Activated CD8-positive, alpha-beta memory T cell treated with anti-CD3 and anti-CD28 coated beads, Interleukin-2, amount 50 U/mL, for 4 hours (primary cell): ENCODE measurements at places on chromosomes 12 and 14.

DNA sequence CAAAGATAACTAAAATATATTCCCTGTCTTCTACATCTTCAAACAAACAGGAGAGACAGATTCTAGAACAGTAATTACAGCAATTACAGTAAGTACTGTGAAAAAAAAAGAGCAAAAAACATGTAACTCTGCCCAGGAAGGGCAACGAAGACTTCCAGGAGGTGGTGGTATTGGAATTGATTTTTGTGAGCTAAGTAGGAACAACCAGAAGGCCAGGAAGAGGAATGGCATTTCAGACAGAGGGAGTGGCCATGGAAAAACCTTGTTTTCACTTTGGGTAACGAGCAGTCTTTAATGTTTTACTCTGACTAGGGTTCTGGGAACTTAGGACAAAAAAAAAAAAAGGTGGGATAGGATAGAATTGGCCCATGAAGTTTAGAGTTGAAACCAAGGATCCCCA is 196.3 kb upstream of the PLEKHG7 start:
- no peak for DNase-seq

- no peak for DNase-seq
Measured at GRCh38 chr14:85421186-85421877, 108.6 kb upstream of the FLRT2 start.

DNA sequence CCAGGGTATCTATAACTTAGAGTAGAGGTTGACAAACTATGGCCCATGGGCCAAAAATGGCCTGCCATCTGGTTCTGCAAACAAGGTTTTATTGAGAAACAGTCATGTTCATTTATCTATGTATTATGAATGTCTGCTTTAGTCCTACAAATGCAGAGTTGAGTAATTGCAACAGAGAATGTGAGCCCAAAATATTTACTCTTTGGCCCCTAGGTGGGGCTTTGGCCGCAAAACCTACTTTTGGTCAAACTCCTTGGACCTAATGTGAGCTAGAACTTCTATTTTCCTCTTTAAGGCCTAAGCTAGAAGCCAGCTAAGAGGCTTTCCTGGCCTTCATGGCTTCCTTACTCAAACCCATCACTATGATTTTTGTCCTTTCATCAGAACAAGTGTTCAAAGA is 379.1 kb downstream of the NELL2 start:
- no peak for DNase-seq

DNA sequence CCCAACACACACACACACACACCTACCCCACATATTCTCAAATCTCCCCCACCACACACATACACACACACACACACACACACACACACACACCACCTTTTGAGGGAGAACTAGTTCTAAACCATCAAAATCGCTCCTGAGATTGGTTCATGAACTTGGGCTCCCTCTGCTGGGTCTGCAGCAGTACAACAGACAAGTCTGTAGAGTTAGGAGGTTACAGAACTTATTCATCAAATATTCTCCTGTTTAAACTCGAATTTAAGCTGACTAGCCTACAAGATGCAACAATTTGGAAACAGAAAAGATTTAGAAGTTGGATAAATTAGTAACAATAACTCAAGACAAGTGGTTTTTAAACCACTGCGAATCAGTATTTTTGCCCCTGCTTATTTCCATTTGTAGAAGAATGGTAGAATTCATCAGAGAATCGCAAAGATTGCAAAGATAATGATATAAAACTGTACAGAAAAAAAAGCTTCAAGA is 136.4 kb upstream of the USP15 start:
- peak; percentile 26 for DNase-seq

- no peak for DNase-seq
Measured at GRCh38 chr12:39972119-39972518, 133.8 kb downstream of the SLC2A13 start.

DNA sequence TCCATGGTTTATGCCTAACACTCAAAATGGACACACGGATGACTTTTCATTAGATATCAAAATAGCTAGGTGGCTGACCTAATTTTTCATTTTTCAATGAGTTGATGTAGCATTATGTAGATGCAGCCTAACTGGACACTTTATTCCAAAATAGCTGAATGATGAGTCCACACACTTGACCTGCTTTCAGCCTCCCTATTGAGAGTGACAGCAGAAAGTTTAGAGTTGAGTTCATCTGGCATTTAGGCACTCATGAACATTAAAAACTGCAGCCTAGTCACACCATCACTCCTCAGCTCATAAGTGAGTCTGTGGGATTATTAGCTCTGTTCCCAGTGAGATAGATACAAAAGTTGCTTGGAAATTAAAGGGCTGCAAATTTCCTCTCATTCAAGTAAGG is 307.3 kb upstream of the PRKD1 start:
- DNase-seq: no peak

DNA sequence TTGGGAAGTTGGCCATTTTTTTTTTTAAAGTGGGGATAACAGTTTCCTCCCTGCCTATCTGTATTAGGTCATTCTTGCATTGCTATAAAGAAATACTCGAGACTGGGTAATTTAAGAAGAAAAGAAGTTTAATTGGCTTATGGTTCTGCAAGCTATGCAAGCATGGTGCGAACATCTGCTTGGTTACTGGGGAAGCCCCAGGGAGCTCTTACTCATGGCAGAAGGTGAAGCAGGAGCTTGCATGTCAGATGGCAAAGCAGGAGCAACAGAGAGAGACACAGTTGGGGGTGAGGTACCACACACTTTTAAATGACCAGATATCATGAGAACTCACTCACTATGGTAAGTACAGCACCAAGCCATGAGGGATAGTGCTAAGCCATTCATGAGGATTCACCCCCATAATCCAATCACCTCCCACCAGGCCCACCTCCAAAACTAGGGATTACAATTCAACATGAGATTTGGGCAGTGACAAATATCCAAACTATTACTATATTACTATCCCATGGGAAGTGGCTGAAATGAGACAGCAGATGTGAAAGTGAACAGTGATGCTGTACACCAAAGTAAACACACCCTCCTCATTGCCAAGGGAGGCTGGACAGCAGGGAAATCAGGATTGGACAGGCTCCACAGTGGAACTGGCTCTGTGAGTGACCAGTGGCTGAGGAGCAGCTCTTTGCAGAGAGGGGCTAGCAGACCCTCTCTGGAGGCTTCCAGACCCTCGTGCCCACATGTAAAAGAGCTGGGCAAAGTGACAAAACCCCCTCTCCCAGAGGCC is 40.5 kb downstream of the CRACR2A start:
- no peak for DNase-seq

- DNase-seq: no peak
Measured at GRCh38 chr12:65597527-65597926, 226.8 kb upstream of the HMGA2 start.

DNA sequence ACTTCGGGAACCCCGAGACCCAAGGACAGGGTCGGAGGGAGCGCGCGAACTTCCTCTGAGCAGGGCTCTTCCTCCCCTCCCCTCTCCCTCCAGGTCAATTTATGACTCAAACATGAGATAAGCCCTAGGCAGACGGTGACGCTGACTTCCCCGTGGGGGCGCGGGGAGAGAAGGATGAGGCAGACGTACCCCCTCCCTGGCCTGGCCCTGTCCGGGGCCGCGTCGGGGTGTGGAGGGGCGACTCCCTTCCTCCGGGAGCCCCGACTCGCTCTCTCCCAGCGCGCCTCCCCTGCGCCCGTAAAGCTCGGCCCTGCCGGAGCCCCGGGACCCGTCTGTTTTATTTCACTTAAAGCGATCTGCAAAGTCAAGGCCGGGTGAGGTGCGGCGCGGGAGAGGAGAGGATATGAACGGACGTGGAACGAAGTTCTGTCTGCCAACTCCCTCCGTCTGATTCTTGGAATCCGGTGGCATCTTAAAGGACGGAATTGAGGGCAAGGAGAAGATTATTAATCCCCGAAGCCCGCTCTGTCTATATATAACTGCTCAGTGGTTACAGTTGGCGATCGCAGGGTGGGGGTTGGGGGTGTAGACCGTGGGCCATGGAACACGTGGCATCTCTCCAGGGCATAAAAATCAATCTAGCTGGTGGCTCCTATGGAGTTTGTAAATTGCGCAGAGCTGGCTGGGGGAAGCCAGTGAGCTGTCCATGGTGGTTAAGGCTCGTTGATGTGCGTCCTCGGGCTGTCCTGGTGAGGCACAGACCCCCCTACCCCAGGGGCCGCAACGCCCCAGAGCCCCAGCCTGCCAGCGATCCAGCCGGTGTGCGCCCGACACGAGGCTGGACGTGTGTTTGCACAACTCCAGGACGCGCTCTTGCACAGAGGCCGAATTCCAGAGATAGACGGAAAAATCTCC is 2.9 kb upstream of the PTHLH start:
- DNase-seq: no peak

GRCh38 chr12:121925358-121925695 is 6.9 kb downstream of the CFAP251 start:
- DNase-seq: no peak

DNA sequence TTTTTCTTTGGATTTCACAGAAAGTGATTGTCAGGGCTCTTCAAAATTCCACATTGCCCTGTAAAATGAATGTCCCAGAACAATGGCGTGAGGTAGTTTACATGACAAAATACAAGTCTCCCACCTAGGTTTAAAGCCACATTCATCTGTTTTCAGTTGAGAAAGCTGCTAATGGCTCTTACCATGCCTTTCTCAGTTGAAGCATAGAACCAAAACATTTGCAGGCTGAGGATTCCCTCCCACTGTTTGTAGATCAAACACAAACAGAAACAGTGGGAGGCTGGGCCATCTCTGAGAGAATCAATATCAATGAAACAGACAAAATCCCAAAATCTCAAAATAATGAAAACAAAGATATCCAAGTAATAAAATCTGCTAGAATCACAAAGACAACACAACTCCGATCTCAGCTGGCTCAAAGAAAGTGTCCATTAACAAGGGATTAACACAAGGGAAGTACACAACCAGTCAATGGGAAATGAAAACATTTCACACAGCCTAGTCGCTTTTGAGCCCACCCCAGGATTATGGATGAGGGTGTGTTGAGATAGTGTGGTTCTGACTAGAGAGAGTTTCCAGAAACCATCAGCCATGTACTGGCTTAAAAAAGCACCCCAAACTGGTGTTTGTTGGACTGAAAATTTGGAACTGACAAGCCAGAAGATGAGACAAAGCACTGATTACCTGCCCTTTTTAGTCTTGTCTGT is 54.5 kb upstream of the TMEM260 start:
- no peak for DNase-seq

DNA sequence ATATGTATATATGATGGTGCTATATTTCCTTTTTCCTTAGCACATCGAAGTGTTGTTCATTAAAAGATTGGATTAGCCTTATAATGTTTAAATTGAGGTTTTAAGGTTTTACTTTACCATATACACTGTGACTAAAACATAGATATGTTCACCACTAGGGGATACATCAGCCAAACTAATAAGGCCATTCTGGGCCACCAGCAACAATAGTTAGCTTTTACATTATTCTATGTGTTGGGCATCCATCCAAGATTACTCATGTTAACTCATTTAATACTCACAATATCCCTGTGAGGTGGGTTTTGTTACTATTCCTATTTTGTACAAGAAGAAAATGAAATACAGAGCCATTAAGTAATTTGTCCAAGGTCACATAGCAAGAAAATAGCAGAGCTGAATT is 202.6 kb upstream of the AVPR1A start:
- DNase-seq: no peak

GRCh38 chr12:126355346-126355745 is 1290.1 kb downstream of the AACS start:
- no peak for DNase-seq

DNA sequence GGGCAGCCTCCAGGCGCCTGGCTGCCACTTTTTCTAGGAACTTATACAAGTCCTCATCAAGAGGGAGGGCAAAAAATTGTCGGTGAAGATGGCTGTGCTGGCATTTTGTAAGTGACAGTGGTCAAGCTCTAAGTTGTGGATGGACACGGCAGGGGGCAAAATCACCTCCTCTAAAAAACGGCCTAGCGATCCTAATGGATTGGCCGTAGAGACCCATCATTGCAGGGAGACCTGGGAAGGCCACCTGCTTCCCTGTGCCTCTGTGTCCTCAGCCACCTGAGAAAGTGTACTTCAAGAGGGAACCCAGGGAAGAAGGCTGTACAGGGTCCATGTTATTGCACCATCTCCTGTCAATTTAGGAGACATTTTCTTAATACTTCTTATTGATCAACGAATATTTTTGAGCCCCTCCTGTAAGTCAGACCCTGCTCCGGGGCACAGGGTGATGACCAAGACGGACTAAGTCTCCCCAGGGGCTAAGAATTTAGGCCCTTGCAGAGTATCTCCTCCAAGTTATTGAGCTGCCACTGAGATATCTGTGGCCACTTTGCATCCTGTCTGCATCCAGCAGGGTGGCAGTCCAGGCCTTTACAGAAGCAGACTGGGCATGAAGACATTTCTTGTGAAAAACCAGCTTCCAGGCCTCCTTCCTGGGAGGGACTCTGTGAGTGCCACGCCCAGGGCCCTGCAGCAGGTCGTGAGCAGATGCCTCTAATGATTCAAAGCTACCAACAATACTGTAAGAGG is 40.5 kb downstream of the PSMA6 start:
- peak; percentile 41 for DNase-seq

- DNase-seq: no peak
Measured at GRCh38 chr12:53223389-53224060, 8.5 kb downstream of the RARG start.

- DNase-seq: no peak
Measured at GRCh38 chr12:61536525-61536924, 723.7 kb upstream of the USP15 start.

GRCh38 chr12:113161415-113162016 is 12.0 kb downstream of the CFAP73 start:
- DNase-seq: no peak

GRCh38 chr14:88005978-88006851 is 1.3 kb downstream of the GPR65 start:
- DNase-seq: peak; percentile 57

DNA sequence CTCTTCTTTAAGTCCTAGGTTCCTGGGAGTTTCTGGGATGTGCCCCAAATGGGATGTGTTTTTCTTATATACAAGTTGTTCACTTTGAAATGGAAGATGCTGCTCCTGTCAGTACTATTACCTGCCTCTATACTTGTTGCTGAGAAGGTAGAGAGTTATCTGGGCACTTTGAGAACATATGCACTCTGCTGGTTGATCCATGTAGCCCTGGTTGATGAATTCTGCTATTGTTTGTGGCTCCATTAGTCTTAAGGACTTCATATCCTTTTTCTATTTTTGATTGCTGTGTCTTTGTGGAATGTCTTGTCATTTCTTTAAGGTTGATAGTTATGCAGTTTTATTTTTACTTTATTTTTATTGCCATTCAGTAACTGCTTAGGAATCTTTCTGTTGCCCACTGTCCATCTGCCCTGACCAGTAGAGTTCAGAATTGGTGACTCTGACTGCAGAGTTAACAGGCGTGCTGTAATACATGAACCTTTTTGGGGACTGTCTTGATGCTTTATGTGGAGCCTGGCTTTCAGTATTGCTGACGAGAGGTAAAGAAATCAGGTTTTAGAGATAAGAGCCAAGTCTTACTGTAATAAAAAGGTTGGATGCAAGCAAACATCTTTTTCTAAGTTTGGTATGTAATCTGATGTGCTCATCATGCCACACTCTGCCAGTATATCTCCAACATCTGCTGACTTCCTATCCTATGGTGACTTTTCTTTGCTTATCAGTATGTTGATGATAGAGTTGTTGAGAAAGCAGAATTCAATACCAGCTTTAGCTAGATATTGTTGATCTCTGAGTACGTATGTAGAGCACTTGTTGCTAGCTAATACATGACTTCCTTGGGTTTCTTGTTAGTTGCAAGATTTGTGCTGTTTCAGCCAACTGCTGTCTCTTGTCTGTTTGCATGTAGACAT is 1.6 kb downstream of the GMPR2 start:
- DNase-seq: no peak

GRCh38 chr12:123910761-123911193 is 61.9 kb downstream of the CCDC92 start:
- DNase-seq: no peak
